Esophagus muscularis mucosa (tissue), 4 donors: ENCODE measurements at places on chromosomes 12 and 14. TPM values are rescaled to one million over a fixed set of nuclear protein-coding genes. Genes with fewer than 3 reads are reported as not detected.

CEBPE gene
- total RNA-seq: not detected

TUBA1C gene
- total RNA-seq: 190 TPM

SPATS2 gene
- 12.3 TPM for total RNA-seq

ADCY4 gene
- 36.9 TPM for total RNA-seq
